ENCODE measurements at places on chromosomes 7 and 10.

DNA sequence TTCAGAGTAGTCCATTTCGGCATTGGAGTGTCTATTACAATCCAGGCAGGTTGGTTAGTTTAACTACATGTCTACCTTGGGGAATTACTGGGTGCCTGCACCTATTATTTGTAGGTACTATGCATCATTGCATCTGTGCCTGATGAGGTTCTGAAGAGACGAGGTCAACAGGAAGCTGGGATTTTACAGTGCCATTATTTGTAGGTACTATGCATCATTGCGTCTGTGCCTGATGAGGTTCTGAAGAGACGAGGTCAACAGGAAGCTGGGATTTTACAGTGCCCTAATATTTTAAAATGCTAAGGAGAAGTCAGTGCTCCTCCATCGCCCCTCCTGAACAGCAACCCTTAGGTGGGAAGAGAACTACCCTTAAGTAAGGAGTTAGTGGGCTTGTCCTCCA is 41.7 kb downstream of the NPY start:
- DNase-seq: no peak

- DNase-seq: no peak
Observed at GRCh38 chr10:80100861-80101695, 22.6 kb downstream of the TMEM254 start.

DNA sequence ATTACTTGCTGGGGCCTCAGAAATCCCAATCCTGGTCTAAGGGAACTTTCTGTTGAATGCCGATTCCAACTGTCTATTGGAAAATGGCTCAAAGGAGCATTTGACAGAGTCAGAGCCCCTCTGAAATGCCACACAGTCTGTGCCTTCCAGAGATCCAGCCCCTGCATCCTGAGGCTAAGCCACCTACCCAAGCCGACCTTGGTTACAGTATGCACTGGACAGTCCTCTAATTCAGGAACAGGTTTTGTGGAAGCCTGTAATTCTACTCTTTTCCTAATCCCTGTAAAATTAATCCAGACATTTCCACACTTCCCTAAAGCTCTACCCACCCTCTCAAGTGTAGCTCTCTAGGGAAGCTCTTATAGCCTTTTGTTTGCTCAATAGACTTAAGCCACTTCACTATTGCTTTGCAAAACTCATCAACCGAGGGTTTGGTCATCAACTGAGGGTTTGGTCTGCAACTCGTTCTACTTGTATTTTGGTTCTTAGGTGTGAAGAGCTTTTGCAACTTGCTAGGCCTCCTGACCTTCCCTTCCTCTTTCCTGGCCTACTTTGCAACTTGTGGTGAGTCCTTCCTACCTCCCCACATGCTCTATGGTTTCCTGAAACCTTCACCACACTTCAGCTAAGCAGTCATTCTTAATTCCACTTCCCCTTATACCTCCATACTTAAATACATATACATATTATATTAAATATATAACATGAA is 364.8 kb downstream of the SFMBT2 start:
- peak; percentile 53 for DNase-seq

GRCh38 chr7:36894190-36894589 is 169.9 kb upstream of the AOAH start:
- DNase-seq: peak; percentile 52

DNA sequence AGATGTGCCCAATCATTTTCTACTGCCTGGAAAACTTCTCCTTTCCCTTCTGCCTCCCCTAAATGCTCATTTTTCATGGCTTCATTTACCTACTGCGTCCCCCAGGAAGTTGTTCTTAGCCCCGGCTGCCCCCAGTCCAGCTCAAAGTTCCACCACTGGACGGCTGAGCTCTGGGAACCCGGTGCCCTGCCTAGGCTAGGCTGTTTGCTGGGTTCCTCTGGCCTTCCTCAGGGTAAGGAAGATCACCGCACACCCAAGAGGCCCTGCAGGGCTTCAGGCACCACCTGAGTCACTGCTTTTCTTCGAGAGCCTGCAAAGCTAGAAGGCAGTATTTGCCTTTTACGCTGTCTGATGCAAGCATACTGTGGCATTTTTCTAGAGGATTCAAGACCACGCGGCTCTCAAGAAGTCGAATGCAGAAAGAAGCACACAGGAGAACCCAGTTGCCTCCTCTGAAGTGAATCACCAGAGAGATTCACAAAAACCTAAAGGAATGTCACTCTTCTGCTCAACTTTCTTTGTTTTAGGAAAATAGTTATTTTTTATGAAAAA is 46.7 kb upstream of the ZMIZ1 start:
- no peak for DNase-seq

DNA sequence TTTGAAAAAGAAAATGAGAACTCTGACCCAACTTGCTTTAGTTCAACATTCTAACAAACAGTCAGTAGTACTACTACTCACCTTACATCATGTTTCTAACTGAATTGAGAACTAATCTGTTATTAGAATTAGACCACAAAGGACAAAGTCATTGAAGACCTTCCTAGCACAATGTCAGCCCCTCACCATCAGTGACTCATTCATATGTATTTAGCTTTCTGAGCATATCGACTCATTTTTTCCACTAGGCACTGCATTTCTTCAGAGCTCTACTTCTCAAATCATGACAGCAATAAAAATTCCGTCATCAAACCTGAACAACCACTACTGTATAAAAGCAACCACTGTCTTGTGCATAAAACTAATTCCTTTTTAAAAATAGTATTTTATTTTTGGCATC is 4.4 kb upstream of the LRRN3 start:
- peak; percentile 73 for DNase-seq

- DNase-seq: no peak
Observed at GRCh38 chr10:10038348-10038747, 979.3 kb upstream of the CELF2 start.

DNA sequence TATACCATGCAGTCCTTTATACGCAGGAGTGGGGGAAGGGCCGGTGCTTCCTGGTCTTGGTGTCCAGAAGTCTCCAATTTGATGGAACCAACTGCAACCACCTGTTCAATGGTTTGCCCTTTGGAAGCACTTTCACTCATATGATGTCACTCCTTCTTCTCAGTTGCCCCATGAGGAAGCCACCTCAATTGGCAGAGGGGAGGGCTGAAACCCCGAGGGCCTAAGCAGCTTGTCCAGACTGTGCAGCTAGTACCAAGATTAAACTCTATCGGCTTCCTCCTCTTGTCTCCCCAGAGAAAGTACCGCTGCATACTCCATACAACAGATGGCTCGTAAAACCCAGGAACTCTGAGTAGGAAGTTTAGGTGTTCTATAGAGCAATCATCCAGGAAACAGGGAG is 789.4 kb downstream of the TYW1 start:
- no peak for DNase-seq

DNA sequence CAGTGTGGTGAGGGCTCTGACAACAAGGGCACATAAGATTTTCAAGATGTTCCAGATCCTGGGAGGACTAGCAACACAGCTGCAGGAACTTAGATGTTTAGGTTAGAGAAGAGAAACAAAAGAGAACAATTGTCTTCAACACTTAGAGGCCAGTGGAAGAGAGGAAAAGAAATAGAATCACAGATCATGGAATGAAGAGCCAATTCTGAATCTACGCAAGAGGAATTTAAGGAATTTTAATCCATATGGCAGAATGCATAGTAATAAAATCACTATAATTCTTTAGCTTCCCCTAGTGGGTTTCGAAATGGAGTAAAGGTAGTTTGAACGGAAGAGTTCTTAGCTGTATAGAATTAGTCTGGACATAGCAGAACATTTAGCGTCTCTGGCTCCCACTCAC is 114.6 kb upstream of the LRRTM3 start:
- no peak for DNase-seq
